Stimulated activated CD8-positive, alpha-beta memory T cell treated with anti-CD3 and anti-CD28 coated beads, Interleukin-4, amount 100 ng/mL, for 1 hour (primary cell): ENCODE measurements at places on chromosomes 13 and 19.

DNA sequence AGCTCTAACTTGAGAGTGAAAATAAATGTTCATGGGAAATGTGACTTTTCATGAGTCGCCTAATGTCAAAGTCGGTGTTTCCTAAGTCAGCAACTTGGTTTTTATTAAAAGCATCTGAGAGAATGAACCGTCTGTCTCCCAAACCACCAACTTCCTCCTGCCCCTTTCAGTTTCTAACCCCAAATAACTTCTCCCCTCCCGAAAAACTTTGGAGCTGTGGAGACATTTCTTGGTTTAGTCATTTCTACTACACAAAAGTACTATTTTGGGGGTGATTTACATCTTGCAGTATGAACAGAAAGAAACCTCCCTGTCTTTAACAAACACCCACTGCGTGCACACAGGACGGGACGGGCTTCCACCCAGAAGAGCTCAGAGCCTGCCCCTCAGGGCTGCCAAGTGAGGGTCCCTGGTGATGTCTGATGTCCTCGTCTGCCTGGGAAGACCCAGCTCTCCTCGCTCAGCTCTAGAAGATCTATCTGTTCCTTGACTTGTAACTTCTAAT is 65.0 kb downstream of the RASA3 start:
- DNase-seq, result no peak

DNA sequence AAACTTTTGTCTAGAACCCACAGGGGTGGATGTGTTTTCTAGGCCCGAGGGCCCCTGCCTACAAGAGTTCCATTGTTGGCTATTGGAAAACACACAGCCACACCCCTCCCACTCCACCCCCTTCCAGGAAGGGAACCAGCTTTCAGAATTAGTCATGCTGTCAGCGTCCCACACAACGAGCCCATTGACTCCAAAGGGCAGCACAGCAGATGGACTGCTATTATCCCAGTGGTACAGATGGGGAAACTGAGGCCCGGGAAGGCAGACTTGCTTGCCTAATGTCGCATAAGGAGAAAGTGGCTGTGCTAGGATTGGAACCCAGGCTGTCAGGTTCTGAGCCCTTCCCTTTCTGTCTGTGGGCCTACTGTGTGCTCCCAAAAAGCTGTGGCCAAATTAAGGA is 8.1 kb upstream of the FXYD3 start:
- DNase-seq, result no peak

GRCh38 chr19:6750062-6750461 is 10.6 kb downstream of the TRIP10 start:
- no peak for DNase-seq

- DNase-seq, result no peak
These were observed 204.0 kb upstream of the STARD13 start for GRCh38 chr13:33489563-33489962.

- no peak for DNase-seq
These were observed 2.6 kb upstream of the DOHH start for GRCh38 chr19:3503036-3503572.

- DNase-seq, result no peak
These were observed 338.4 kb downstream of the PCDH17 start for GRCh38 chr13:57969951-57970350.

- no peak for DNase-seq
These were observed 594 bp downstream of the ZNF146 start for GRCh38 chr19:36215276-36216123.

GRCh38 chr13:66399873-66400272 is 830.3 kb downstream of the PCDH9 start:
- DNase-seq, result no peak

GRCh38 chr13:41179593-41180250 is 14.6 kb downstream of the KBTBD7 start:
- no peak for DNase-seq

GRCh38 chr19:6392221-6393073 is 517 bp downstream of the GTF2F1 start:
- no peak for DNase-seq

- no peak for DNase-seq
These were observed 208.4 kb upstream of the SOX1 start for GRCh38 chr13:111858571-111858970.

- no peak for DNase-seq
These were observed 1456.2 kb upstream of the SLC10A2 start for GRCh38 chr13:104522235-104523072.
